ENCODE measurements at places on chromosomes 5 and 9.

- DNase-seq, result no peak
These were observed 70.1 kb upstream of the NXNL2 start for GRCh38 chr9:88464851-88465250.

- no peak for DNase-seq
These were observed 8.0 kb downstream of the GAPT start for GRCh38 chr5:58499231-58499630.

DNA sequence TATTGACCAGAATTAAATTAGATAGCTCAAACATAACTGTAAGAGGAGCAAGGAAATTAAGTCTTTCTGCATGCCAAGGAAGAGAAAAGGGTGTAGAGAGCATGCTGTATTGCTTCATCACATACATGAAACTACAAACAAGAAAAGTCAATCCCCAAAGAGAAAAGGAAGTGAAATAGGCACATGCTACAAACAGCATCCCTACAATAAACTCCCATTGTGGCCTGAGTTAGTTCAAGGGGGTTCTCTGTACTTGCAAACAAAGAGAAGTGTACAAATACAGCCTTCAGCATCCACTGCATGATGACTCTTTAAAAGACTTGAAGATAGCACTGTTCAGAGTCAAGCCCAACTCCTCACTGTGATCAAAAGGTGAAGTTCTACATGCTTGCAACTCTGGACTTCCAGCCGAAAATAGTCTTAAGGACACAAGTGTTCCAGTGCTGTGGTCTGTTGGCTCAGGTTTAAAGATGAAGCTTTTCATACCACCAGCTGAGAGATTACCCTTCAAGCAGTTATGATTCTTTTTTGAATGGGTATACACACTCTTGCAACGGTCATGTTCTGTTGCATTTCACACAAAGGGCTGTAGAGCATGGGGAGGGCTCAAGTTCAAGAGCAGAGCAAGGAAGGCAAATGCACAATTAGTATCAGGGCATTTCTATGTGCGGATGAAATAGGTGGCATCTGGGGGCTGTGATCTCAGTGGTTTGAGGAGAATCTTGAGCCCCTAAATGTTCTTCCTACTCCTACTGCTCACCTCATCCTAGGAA lies 534.5 kb downstream of the EBF1 start:
- DNase-seq, result no peak

DNA sequence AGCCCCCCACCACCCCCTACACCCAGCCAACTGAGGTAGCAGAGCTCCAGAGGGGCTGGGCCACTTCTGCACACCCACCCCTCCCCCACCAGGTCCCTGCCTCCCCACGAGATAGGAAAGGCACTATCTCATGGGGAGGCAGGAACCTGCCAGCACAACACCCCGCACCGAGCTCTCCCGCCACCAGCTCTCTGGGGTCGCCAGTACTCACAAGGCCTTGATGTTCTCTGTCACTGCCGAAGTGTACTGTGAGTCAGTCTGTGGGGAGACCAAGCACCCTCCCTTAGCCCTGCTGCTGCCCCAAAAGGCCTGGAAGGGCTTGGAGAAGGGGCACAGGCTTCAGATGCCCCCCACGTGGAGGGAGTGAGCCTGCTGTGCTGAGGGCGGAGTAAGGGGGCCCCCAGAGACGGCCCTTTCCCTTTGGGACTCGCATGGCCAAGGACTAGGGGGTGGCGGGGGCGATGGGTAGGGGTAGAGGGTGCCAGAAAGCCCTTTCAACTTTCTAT lies 5.9 kb downstream of the MGAT4B start:
- no peak for DNase-seq

- no peak for DNase-seq
These were observed 58.6 kb downstream of the PUM3 start for GRCh38 chr9:2785060-2785950.

DNA sequence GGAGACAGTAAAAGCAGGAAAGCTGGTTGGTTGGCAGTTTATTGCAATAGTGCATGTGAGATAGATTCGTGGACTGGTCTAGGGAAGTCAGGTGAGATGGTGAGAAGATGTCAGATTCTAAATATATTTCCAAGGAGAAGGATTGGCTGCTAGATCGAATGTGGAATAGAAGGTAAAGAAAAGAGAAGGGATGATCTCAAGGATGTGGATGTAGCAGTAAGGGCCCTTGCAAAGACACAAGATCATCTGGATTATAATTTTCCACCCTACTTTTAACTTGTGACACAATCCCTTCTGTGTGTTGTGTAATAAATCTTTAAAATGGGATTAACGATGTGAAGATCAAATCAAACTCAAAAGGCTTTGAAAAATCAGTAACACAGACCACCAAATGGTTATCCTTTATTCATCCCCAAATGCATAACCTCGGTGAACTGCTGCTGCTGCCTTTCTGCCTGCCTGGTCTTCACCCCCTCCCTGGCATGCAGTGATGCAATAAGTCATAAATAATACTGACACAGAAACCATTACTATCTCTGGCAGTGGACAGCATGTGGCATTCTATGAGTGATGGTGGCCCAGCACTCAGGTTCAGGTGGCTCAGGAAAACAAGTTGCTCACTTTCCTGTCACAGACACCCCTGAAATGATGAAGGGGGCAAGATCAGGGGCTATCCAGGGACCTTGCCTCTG lies 178.4 kb downstream of the FAM114A2 start:
- DNase-seq, result no peak

- peak; percentile 15 for DNase-seq
These were observed 34.3 kb upstream of the FSD1L start for GRCh38 chr9:105413525-105413924.

- no peak for DNase-seq
These were observed 724.0 kb downstream of the IRX1 start for GRCh38 chr5:4319478-4320128.

- DNase-seq, result no peak
These were observed 61.3 kb upstream of the SPINK5 start for GRCh38 chr5:148002451-148002850.

- DNase-seq, result no peak
These were observed 92.9 kb downstream of the GLDC start for GRCh38 chr9:6552498-6553121.

GRCh38 chr5:59919484-59919883 lies 26.0 kb upstream of the PDE4D start:
- peak; percentile 65 for DNase-seq
